T-helper 1 cell (primary cell): ENCODE measurements at places on chromosomes 2 and 18.

DNA sequence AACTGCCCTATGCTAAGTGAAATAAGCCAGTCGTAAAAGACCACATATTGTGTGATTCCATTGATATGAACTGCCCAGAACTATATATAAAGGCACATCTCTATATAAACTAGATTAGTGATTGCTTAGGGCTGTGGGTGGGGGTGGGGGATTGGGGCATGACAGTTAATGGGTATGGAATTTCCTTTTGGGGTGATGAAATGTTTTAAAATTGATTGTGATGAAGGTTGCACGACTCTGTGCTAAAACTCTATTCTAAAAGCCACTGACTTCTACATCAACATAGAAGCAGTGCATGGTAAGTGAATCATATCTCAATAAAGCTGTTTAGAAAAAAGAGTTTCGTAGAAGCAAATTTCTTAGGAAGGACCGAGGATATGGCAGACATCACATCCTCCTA lies 53.0 kb downstream of the CDCA7 start:
- no peak for DNase-seq

DNA sequence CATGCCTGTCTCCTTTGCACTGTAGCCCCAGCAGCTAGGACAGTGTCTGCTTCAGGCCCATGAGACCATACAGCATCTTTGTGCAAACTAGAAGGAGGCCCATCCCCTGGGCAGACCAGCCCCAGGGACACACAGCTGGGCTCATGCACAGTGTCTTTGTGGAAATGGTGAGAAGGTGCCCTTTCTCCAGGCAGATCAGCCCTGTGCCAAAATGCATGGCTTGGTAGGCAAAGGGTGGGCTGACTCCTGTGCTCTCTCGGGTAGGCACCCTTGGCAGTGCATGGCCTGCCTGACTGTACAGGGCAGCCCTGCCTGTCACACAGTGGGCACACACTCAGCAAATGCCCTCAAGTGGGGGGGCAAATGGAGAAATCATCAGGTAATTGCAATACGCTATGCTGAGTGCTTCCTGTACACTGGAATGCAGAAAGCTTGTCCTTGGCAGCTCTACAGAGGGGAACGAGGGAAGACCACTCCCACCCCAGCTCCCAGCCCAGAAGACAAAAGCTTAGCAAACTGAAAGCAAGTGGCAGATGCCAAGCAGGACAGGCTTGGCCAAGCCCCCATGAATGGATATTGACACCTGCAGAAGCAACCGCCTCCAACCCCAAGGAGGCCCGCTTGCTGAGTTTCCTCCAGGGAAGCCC lies 21.6 kb downstream of the TNS1 start:
- DNase-seq, result no peak

DNA sequence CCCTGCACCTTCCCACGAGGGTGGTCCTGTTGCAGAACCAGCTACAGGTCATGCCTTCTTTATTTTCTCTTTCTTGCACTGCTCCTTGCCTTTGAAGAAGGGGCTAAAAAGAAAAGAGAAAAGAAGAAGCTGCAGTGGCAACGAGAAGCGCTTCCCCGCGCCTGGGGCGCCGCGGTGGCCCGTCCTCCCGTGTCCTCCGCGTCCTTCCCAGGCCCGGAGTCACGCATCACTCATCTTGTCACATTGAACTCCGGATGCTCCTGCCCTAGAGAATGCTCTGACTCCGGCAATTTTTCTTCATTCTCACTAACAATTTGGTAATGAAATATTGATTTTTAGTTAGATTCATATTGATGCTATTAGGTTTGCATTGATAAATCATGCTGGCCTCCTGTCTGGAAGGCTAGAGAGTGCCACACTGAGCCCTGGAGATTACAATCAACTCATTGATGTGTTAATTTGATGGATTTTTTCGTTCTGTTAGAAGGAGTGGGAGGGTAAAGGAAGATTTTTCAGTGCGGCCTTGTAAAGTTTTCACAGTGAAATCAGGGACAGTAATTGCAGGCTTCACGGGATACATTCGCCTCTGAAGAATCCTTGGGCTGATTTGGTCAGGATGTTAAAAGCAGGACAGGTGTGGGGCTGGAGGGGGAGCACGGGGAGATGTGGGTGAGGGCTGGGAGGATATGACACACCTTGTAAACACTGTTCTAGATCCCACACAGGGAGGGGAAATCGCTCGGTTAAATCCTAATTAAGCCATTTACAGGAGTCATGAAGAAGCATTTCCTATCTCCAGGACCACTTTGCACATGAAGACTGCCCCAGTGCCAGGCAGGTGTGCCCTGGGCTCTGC lies 349.3 kb downstream of the ZNF516 start:
- DNase-seq, result no peak

DNA sequence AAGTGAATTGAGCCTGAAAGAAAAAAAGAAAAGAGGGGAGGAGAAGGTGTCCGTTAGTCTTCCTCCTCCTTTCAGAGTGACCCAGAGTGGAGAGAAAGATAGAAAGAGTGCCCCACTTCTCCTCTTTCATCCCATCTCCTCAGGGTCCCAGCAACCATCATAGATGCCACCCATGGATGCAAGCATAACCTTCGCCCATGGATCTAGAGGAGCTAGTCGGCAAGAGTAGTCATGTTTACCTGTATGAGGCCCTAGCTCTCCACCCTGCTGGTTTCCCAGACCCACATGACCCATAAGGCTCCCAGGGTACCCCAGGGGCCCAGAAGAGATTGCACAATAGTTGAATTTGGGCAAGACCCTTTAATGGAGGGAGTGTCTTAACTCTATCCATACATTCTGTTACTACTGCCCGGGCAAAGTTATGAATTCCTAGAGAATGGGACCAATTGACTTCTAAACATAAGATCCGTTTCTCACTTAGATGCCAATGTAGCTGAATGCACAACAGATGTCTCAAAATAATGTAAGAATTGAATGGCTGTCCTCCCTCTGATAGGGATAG lies 56.1 kb upstream of the CDCA7 start:
- DNase-seq, result no peak

- DNase-seq, result no peak
These were observed 123.2 kb upstream of the LRP1B start for GRCh38 chr2:142254031-142254430.

DNA sequence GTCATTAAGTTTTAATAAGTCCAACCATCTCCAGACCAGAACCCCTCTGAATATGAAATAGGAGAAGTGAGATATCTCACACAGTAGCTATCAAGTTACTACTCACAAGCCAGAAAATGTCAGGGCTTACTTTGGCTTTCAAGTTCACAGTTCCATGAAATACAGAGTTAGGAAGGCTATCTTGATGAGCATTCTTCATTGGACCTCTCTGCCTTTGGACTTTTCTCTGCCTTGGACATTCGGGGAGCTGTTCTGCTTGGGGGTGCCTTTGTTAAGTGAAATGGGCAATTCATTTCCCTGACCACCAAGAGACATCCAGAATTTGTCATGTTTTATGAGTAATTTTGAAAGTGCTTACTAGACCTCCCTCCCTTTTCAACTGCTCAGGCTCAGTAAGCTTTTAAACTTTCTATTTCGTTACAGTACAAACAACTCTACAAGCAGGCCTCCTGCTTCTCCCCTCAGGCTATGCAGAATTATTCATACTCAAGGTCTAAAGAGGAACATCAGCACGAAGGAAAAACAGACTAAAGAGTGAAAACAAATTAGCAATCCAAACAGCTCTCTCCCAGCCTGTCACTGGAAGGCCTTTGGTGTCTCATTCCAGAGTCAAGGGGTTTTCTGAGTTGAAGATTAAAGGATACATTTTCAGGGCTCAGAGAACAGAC lies 95.3 kb downstream of the MREG start:
- DNase-seq, result no peak

- no peak for DNase-seq
These were observed 6.7 kb downstream of the TMBIM1 start for GRCh38 chr2:218285604-218286003.

DNA sequence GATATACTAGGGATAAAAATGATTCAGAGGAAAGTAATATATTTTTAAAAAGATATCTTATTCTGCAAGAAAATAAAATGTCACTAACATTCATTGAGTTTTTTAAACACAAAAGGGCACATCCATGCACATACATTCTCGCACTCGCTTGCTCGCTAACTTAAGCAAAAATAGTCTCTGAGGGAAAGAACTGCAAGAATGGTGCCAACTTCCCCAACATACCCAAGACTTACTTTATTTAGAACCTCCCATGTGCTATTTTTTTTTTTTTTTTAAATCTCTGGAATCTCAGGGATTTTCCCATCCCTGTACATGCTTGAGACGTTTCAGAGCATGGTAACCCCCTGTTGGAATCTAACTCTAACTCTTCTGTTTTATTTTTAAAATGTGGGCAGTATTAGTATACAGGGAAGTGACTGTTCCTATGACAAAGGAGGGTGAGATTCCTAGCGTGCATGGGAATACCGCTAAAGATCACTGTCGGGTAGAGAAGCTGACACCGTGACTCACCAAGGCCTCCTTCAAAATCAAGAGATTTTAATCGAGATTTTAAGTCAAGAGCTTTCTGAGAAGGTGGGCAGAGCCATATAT lies 187.9 kb upstream of the ZEB2 start:
- no peak for DNase-seq

- DNase-seq, result no peak
These were observed 9.9 kb downstream of the COL3A1 start for GRCh38 chr2:188984065-188984491.

DNA sequence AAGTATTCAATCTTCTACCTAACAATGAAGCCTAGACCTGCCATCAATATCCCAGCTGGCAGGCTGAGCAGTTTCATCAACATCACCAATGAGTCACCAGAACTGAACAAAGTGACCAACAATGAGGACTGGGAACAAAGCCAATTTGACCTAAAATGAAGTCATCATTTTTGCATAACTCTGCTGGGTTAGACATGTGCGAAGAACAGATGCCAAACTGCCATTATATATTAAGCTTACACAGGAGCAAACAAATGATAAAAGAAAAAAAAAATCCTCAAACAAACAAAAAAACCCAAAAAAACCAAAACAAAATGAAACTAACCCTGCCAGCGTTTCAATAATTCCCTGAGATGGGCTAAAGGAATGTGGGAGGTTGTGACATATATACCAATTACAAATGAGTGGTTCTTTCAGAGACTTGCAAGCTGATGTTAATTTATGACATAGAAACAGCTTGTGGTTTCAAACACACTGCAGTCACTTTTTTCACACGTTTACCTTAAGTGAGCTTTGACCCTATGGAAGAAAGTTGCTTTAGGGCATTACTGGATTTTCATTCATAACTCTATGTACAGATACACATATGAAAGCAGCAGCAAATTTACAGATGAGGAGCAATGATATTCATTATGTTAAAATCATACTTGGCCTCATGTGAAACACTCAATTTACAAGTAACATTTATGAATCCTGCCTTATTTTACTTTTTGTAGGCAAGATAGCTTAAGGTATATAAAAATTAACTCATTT lies 56.9 kb upstream of the CCDC141 start:
- peak; percentile 38 for DNase-seq

GRCh38 chr2:70723286-70723885 lies 44.6 kb downstream of the ADD2 start:
- no peak for DNase-seq

- DNase-seq, result no peak
These were observed 103.2 kb downstream of the NCOA1 start for GRCh38 chr2:24594283-24594682.

DNA sequence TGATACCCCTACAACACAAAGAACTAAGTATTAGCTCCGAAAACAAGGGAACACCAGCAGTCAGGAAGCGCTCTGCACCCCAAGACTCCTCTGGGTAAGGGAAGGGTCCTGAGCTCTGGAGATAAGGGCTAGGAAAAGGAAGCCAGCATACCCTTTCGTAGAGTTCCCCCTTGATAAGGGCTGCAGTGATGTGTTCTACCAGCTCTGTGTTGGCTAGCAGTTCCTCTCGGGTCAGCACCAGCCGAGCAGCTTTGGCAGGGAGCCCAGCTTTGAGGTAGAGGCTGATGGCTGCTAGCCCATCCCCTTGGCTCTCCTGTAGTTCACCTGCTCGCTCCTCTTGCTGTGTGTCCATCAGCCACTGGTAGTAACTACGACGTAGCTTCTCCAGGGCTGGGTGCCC lies 18.9 kb downstream of the KRTCAP3 start:
- no peak for DNase-seq

DNA sequence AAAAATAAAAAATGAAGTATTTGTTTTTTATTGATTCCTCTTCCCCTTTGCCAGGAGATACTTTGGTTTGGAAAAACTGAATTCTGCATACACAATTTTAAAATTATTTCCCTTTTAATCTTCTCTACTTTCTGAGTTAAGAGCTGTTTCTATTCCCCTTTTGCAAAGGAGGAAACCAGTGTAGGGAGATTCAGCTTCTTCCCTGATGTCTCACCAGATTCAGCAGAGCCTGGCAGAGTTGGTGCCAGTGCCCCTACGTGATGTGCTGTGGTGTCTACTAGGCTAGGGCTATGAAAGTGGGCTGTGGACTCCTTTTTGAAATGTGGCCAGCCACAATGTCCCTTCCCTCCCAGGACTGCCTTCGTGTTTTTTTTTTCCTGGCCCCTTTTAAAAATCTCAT lies 2.4 kb downstream of the RPE start:
- no peak for DNase-seq

DNA sequence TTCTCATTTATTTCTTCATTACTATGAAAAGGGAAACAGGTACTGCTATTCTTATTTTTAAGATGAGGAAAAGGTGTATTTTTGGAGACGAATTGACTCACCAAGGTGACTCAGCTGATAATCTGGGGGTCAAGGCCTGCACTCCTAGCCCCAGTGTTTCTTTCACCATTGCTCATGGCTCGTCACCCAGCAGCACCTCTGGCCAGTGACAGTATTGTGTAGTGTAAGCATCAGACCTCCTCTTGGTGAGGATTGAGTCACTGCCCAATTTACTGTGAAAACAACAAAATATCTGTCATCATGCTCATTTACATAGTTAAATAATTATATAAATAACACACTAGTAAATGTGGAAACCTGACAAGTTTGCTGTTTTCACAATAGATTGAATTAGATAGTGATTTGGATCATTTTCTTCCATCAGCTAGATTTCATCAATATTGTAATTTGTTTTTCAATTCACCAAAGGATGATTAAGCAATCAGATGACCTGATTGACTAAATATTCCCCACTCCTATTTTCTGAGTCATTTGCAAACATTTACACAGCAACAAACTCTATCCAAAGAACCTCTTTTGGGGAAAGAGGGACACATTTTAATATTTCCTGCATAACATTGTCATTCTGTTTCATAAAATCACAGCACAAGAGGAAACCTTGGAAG lies 492.8 kb upstream of the RAB12 start:
- no peak for DNase-seq

GRCh38 chr2:60247471-60247870 lies 306.0 kb downstream of the BCL11A start:
- no peak for DNase-seq

DNA sequence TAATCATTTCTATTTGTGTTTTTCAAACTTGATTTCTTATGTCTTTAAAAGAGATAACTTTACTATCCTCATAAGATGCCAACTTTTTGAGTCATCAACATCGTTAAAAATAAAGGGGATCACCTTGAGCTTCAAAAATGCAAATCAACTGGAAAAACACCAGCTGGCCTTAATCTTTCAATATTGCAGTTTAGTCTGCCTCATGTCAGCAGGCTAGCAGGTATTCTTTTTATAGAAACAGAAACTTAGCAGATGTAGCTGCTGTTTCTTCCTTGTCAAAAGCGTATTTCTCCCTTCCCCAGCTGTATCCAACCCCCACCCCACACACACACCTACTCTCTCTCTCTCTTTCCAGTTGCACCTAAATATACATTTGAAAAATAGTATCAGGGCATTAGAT lies 154.1 kb upstream of the ZNF804A start:
- DNase-seq, result no peak
